ENCODE measurements at places on chromosomes 2 and 18.
A peak's percentile ranks its signal among the peaks of the same experiment; 100 is the strongest.

GRCh38 chr2:227363756-227364155 lies 15.3 kb downstream of the TM4SF20 start:
- no peak for DNase-seq

- DNase-seq: no peak
Observed at GRCh38 chr2:240965905-240966456, 32.4 kb upstream of the SNED1 start.

- peak; percentile 53 for DNase-seq
Observed at GRCh38 chr18:3451989-3452749, 2.2 kb downstream of the TGIF1 start.

- DNase-seq: no peak
Observed at GRCh38 chr2:62343636-62344337, 147.9 kb downstream of the B3GNT2 start.

DNA sequence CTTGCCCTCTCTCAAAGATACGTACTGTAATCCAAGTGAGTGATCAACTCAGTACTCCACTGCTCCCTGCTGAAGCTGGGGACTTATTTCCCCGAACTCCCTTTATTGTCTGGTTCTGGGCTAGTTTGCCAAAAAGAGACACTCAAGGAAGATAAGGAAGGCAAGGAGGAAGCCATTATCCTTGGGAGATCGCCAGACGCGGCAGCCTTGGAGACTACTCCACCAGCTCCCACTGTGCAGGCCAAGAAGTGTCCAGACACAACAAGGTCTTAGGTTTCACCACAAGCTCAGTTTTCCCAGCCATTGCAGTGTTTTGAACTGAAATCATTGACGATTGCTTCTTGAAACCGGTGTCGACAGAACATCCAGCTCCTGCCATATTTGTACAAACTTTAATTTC lies 439.6 kb upstream of the UBE2E3 start:
- no peak for DNase-seq

DNA sequence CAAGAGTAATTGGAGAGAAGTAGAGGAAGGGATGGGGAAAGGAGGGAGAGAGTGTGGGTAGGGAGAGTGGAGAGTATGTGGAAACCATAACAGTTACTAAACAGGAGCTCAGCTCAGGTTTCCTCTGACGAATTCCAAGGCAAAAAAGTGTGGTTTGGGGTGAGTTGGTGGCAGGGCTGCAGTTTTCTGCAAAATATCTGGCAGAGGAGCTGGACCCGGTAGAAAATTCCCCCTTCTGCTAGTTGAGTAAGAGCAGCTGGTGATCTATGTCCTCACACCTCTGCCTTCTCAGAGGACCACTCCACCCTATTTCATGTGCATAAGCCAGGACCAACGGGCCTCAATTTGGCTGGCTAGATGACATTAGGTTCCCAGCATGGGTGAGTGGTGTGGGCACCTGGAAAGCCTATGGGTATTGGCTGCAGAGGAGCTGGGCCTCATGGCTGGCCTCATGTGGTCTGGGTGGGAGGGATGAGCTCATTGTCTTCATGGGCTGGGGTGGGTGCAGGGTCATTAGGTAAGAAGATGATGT lies 13.2 kb downstream of the NRP2 start:
- DNase-seq: no peak
